ENCODE measurements at places on chromosomes 1 and 21. TPM values are rescaled to one million over a fixed set of nuclear protein-coding genes. Genes with fewer than 3 reads are reported as not detected.

ADAMTS4 gene
- 0.69 TPM for total RNA-seq

NMNAT1 gene
- 13.8 TPM for total RNA-seq

FCRL6 gene
- total RNA-seq, result 0.40 TPM

IL20 gene
- total RNA-seq, result not detected
